ENCODE measurements at places on chromosomes 5 and 9.

- no peak for DNase-seq
Observed at GRCh38 chr5:37582202-37582601, 203.1 kb downstream of the WDR70 start.

- no peak for DNase-seq
Observed at GRCh38 chr9:128161215-128161902, 1.3 kb downstream of the BBLN start.

DNA sequence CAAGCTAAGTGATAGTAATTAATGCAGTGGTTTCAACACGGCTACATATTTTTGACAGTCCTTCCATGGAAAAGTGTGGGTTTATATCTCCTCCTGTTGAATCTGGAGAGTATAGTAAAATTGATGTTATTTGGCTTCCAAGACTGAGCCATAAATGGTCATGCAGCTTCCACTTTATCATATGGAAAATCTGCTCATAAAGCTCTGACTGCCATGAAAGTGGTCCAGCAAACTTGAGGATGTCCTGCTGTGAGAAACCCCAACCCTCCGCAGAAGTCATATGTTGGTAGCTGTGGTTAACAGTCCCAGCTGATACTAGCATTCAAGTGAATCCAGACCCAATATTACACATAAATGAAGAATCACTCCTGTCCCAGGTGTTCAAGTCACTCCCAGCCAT, 378.3 kb downstream of the KCTD16 start:
- DNase-seq, result no peak

GRCh38 chr9:125437771-125438221, 176.2 kb downstream of the GAPVD1 start:
- DNase-seq, result no peak

GRCh38 chr5:36854402-36855140, 22.0 kb upstream of the NIPBL start:
- DNase-seq, result no peak

DNA sequence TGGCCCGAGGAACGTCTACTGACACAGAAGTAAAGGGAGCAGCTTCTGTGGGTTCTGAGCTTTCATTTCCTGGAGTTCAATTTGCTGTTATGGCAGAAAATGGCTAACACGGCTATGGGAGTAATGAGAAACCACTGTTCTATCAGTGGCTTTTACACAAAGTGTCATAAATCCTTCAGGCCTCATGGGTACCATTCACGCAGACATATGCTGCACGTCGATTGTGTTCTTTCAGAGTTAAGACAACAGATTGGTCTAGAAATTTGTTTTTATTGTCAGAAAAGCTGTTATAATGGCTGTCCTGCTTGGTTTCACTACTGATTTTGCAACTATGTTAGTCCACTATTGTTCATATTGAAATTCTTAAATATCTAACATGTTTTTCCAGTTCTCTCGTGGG, 135.4 kb downstream of the ALDH1A1 start:
- DNase-seq, result no peak
